ENCODE measurements at places on chromosomes 16 and 17.
A peak's percentile ranks its signal among the peaks of the same experiment; 100 is the strongest.

DNA sequence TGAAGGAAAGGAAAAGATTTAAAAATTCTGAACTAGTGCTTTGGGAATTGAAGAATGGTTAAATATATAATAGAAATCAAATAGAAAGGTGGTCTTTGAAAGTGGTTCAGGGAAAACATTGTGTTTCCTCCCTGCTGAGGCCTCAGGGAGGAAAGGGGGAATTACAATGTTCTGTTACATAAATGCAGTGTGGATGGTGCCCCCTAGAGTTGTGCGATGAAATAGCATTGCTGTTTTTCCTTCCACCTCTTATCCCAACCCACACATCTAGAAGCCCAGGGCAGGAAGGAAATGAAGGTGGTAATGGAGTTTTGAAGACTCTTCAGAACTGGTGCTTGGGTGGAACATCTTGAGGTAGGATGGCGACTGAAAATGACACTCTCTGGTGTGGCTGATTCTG lies 6.4 kb upstream of the TOX3 start:
- no peak for DNase-seq

DNA sequence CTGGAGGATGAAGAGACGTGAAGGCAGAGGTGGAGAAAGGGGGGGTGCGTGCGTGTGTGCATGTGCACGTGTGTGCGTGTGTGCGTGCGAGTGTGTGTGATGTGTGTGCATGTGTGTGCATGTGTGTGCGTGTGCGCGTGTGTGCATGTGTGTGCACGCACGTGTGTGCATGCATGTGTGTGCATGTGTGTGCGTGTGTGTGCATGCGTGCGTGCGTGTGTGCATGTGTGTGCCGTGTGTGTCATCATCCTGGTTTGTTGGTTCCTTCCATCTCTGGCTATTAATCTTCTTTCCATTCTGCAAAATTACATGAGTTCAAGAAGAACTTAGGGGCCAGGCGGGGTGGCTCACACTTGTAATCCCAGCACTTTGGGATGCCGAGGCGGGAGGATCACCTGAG lies 17.0 kb upstream of the RPL38 start:
- no peak for DNase-seq

- DNase-seq, result no peak
These were observed 18.1 kb downstream of the NCOR1 start for GRCh38 chr17:16197276-16197675.

GRCh38 chr17:80468242-80468641 lies 8.2 kb downstream of the NPTX1 start:
- no peak for DNase-seq

GRCh38 chr16:4682616-4683254 lies 10.6 kb upstream of the NUDT16L1 start:
- DNase-seq, result no peak

DNA sequence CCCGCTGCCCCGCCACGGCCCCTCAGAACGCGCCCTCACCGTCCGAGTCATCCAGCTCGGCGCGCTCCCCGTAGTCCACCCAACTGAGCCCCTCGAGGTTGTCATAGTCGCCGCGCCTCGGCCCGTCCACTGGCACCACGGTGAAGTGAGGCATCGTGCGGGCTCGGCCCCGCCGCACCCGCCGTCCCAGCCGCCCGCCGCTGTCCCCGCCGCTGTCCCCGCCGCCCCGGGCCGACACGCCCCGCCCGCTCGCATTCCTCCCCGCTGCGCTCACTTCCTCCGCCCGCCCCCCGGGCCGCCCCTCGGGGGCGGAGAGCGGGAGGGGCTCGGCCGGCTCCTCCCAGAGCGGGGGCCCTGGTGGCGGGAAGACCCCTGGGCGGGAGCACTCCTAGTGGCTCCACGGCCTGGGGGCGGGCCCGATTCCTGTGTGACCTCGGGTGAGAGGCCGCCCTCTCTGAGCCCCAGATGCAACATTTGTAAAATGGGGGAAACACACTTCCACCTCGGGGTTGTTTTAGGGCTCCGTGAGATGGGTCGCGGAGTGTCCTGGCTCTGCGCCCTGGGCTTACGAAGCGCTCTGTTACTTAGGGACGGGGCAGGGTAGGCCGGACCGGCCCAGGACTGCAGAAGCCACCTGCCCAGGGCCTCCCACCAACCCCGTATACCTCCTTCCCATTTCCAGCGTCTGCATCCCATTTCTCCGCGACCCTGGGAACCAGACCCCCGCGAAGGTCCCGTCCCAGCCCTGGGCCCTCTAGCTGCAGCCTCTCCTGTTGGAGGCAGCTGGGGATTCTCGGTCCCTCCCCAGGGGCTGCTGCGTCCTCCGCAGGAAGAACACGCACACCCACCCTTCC lies at the start of gene SLC12A4:
Gene SLC12A4, minus strand, starts transcription at position 238 of the 854 bp plus-strand sequence. Its CDS starts 84 bp downstream, at position 154.
- DNase-seq, result peak; percentile 87

DNA sequence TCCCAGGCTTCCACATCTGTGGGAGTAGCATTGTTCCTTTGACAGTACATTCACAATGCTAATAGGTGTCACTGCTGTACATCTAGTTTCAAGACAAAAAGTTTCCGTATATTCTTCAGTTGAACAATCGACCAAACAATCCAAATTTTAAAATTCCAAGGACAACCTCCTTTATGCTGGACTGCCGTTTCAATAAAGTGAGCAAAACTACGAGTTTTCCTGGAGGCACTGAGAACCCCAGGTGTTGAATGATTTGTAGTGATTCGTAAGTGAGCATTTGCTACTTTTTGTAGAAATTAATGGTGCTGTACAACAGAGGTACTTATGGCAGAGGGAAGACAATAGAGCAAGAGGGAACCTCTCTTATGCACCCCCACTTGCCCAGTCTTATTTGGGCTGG lies 71.2 kb upstream of the NACA2 start:
- DNase-seq, result no peak

GRCh38 chr17:56892333-56892732 lies 21.5 kb downstream of the TRIM25 start:
- no peak for DNase-seq

GRCh38 chr17:31294820-31295488 lies 2.1 kb downstream of the OMG start:
- no peak for DNase-seq

DNA sequence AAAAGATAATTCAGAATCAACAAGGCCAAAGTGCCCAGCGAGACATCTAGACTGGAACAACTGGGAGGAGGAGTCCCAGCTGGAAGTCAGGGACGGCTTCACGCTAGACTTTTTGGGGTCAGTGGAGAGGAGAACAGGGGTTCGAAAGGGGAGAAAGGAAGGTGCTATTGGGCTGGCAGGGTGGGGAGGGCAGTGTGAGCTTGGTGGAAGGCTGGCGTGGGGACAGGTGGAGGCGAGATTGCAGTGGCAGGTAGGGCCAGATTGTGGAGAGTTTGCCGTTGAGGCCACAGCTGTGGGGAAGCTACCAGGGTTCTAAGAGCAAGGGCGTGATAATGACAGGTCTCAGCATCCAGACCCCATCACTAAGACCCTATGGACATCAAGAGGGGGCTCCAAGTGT lies 10.5 kb downstream of the SDK2 start:
- no peak for DNase-seq
